Kidney epithelial cell (primary cell): ENCODE measurements at places on chromosomes 13 and 19. TPM values are rescaled to one million over a fixed set of nuclear protein-coding genes. Genes with fewer than 3 reads are reported as not detected.

GRCh38 chr13:113854238-113855011 is 9.5 kb downstream of the GAS6 start:
- no peak for DNase-seq

The NOTCH3 gene
- total RNA-seq: 32.8 and 34.0 TPM in 2 replicates

GRCh38 chr13:95445131-95445530 is 107.4 kb upstream of the CLDN10 start:
- no peak for DNase-seq

DNA sequence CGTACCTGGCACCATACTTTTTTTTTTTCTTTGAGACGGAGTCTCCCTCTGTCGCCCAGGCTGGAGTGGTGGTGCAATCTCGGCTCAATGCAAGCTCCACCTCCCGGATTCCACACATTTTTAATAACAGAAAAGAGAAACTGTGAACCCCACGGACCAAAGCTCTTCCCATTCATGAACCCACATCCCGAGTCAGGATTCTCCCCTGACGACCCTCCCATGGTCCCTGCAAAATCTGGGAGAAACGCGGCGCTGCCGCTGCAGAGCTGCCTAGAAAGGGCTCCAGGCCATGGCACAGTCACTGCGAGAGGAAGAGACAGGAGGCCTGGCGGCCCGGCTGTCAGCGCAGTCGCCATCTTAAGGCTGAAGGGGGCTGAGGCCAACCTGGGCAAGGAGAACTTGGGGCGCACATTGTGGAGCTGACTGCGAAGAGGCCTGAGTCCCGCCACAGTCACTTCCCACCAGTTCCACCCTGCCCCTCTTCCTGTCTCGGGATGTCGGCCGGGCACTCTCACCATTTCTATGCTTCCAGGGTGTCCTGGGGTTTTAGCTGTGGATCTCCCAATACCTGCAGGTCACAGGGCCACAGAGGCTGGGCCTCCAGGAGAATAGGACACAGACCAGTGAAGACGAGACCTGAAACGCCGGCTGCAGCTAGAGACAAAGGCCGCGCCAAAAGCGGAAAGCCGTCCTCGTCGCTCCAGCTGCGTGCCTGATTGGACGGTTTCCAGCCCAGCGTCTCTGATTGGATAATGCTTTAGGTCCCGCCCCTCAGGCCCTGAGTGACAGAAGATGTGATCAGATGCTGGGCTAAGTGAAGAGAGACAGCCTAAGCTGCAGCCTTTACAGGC is 71.0 kb downstream of the ZNF486 start:
- DNase-seq: peak; percentile 55

DNA sequence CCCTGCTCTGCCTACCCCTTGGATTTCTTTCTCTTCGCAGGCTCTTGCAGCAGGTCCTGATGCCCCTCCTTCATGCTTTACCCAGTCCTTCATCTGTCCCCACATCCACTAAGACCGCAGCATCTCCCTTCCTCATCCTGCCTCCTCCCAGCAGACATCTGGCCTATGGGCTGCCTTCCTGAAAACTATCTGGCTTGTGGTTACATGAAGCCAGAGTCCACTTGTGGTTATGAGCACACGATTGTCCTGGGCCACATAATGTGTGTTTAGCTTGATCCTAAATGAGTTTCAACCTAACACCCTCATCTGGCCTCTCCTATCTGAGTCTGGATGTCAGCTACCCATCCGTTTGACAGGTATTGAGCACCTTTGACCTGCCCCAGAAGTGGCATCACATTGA is 5.5 kb upstream of the ZNF175 start:
- no peak for DNase-seq
